ENCODE measurements at places on chromosomes 16 and 17.

GRCh38 chr17:75103601-75104554, 5.9 kb upstream of the ARMC7 start:
- DNase-seq: no peak

DNA sequence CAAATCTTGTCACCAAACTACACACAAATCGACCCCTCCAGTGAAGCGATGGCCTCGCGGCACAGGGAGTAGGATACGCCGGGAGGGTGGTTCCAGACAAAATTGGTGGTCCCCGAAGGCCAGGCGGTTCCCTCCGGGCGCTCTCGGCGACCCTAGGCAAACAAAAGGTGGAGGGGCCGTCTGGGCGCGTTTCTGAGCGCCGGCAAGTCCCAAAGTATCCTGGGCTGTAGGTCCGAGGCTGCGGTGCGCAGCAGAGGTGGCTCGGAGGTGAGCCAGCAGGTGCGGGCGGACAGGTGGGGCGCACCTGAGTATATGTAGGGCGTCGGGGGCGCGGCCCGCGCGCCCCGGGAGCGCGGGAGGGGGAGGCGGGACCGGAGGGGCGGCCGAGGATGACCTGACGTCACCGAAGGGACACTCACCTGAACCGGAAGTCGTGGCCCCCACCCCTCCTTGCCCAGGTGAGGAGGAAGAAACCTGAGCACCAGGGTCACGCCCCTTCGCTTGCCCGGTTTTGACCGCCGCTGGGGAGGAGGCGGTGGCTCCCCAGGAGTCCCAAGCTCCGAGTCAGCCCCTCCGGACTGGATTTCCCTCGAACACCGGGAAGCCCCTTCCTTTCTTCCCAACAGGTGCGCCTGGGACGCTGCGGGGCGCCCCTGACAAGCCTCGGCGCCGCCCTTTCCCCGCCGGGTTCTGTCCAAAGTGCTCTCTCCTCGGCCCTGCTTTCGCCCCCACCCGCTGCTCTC, at the start of gene CLDN7:
Gene CLDN7 (minus strand): TSS at position 287 of the 743 bp plus-strand sequence. CDS start 435 bp downstream, outside the sequence.
- DNase-seq: no peak

DNA sequence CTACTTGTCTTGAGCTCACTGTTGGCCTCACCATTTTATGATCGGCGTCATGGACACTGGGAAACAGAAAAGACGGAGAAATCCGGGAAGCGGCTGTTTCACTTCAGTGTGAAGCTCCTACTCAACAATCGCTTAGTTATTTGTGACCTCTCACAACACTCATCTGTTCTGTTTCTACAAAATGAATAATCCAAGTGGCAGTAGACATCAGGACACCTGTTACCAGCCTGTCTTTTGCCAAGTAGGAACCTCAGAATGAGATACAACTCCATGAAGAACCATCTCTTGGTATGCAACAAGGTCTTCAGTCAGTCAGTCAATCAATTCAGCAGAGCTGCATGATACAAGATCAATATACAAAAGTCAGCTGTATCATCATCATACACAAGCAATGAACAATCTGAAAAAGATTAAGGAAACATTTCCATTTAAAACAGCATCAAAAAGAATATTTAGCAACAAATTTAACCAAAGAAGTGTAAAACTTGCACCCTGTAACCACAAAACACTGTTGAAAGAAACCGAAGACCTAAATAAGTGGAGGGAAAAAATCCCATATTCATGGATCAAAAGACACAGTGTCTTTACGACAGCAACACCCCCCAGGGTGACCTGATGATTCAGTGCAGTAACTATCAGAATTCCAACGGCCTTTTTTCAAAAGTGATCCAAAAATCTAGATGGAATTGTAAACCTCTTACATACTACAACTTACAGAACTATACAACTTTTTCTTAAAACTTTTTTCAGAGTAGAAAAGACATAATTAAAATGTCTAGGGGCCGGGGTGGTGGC, 63.4 kb downstream of the ANKRD11 start:
- no peak for DNase-seq

DNA sequence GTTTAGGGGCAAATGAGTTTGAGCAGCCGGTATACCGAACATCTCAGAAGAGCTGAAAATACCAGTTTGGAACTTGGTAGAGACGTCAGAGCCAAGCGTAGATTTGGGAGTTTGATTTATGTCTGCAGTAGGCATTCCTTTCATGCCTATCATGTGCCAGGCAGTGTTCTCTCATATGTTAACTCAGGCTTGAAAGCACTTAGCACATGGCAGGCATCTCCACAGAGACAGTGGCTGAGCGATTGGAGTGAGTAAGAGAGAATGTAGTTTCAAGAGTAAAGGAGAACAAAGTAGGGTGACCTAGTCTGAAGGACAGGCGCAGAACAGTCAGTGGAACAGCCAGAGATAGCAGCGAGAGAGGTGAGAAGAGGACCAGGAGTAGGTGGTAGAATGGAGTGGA, 207.0 kb downstream of the FTO start:
- no peak for DNase-seq

- DNase-seq: no peak
Measured at GRCh38 chr17:34665150-34665806, 85.9 kb downstream of the TMEM132E start.

DNA sequence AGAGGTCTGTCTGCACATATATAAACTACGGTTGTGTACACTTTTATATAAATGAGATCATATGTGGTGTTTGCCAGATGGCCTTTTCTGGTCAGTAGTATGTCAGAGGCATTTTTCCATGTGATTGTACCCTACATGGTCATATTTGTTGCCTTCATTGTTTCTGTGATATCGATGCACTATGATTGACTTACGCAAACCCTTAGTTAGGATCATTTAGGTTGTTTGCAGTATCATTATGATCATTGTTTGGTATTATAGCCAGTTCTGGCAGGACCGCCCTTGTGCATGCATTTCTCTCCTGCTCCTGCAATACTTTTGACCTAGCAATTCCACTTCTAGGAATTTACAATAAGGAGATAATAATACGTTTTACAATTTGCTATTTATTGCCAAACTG, 169.1 kb downstream of the MSI2 start:
- no peak for DNase-seq

DNA sequence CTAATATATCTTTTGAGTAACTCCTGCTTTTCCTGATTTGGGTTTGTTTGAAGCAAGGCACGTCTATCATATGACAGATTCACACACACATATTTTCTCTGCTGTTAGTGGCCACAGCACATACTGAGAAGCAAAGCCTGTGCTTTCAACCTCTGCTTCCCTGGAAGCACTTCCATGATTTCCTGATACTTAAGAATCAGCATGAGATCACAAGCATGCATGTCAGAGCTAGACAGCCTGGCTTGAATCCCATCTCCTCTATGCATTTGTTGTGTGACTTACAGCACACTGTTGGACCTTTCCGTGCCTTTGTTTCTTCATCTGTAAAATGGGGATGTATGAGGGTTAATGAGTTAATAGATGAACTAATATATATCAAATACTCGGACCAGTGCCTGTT, 151.1 kb upstream of the NOL11 start:
- no peak for DNase-seq

DNA sequence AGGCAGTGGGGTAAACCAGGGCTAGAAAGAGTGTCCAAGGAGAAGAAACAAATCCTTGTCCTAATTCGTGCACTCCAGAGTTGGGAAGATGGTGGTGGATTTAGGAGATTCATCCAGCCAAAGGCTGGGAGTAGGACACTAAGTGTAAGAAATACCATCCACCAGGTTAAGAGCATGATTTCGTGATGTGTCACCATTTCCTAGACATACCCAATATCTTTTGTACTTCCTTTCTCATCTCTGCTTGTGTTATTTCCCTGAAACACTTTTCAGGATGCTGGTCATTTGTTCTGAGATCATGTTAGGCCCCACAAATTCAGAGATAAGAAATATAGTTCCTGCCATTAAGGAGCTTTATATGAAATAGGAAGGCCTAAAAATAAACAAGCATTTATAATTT, 106.3 kb upstream of the HLF start:
- DNase-seq: no peak

DNA sequence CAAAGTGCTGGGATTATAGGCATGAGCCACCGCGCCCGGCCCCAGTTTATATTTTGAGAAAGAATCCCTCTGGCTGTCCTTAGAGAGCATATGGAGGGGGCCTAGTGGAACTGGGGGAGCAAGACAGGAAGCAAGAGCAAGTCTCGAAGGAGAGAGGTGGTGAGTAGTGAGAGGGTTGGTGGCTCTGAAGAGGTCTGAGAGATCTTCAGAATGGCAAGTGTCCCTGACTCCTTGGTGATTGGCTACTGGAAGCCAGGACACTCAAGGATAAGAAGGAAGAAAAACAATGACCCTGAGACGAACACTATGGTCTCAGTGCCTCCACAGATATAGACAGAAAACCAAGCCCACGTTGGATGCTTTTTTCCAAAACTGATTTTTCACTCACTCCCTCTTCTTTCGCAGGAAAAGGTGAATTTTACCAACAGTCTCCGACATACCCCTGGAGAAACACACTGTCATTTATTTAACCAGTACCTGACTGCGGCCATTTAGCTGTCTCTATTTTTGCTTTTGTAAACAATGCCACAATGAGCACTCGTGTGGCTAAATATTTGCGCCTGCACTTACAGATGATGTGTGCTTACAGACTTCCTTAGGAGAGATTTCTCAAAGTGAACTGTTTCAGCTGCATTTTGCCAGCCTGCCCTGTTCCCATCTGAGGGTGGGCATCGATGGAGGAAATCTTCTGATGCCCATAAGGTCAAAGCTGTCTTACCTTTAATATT, 15.9 kb upstream of the DOK4 start:
- no peak for DNase-seq

DNA sequence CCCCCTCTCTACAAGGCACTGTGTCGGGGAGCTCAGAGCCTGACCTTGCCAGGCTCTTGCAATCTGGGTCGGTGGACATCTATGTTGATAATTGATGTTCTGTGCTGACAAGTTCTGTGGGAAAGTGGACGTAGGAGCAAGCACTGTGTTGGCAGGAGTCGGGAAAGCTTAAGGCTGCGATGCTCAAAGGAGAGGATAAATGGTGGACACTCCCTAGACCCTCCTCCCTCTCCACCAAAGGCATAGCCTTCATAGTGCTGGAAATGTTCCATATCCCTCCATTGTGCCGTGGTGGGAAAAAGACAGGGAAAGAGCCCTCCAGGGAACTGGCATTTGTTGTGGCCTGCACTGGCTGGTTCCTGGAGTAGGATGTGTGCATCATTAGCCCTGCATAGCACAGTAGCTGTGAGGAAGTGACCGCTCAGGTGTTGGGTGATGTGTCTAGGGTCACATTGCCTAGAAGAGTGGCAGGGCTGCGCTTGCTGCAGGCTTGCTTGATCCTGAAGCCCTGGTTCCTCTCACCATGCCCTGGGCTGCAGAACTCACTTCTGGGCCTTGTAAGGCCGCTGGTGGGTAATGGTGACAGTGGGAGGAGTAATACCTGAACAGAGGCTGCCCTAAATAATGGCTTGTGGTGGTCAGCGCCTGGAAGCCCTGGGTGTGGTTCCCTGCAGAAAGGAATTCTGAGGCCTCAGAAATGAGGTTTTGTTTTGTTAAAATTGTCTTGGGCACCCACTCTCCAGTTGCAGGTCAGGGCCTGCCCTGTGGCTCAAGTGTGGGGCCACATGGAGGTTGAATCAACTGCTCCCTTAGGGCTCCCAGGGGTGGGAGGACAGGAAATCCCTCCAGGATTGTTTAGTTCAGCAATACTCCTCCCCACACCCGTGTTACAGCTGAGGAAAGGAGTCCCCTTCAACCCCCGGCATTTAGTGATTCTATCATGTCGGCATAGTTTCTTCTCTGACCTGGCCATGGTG, 62.6 kb downstream of the KSR1 start:
- DNase-seq: no peak

GRCh38 chr17:8152112-8152775, at the start of gene PER1:
Gene PER1, minus strand, starts transcription at chr17:8152404. Its CDS starts 1,698 bp downstream, at chr17:8150706.
- peak; percentile 94 for DNase-seq

DNA sequence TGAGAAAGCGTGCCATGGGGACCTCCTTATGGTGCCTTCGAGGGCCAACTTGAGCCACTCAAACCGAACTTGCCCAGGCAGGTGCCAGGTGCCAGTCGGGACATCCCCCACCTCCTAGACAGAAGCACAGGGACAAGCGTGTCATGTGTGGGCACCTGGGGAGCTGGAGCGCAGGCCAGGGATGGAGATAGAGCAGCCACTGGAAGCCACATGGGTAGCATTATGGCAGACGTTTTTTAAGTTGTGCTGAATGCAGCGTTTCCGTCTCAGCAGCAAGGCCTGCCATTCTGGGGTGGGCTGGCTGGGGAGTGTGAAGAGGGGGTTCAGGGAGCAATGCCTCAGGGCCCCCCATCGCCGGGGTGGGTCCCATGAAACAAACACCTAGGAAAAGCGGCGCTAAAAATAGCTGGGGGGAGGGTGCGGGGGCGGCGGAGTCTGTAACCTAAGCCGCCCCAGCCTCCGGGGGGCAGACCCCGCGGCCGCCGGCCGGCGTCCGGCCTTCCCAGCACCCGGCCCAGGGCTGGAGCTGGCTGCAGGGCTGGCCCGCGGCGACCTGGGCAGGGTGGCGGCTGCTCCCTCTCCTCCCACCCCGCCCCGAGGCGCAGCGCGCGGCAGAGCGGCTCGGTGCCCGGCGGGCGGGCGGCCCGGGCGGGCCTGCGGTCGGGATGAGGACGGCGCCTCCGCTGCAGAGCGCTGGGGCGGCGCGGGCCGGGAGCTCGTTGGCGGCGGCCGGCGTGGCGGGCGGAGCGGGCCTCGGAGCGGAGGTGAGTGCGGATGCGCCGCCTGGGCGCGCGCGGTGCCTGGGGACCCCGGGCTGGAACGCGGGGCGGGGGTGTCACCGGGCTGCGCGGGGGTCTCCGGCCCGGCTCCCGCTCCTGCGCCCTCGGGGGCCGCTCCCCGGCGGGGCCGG, at the start of gene ZNF469:
Gene ZNF469 (plus strand): TSS at position 469 of the 910 bp plus-strand sequence. CDS start 44,512 bp downstream, outside the sequence.
- no peak for DNase-seq

- DNase-seq: no peak
Measured at GRCh38 chr16:57008440-57008839, 19.1 kb downstream of the NLRC5 start.

DNA sequence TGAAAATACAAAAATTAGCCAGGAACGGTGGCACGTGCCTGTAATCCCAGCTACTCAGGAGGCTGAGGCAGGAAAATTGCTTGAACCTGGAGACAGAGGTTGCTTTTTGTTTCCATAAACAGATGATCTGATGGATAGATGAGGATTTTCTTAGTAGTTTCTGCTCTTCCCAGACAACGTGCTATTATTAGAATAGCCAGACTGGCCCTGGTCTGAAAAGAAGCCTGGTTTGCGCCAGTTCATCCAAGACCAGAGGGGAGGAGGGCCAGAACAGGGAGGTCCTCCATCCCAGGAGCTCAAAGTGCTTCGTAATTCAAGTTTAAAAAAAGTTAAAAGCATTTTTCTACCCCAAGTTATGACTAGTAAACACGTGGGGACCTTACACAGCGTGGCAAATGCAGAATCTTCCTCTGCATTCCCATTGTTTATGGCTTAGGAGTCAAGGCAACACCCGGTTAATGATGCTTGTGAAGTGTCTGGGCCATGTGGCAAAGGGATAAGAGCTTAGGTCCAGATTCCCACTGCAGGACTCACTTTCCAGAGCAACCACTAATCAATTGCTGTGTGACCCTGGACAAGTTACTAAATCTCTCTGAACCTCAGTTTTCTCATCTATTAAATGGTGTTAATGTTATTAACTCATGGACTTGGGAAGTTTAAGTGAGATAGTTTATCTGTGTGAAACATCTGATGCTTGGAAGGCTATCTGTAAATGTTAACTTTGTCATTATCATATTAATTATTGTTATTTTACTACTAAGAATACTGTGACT, 205.4 kb downstream of the CCDC182 start:
- no peak for DNase-seq
